Iris pigment epithelial cell (primary cell): ENCODE measurements at places on chromosomes 13 and 19.
A peak's percentile ranks its signal among the peaks of the same experiment; 100 is the strongest.

DNA sequence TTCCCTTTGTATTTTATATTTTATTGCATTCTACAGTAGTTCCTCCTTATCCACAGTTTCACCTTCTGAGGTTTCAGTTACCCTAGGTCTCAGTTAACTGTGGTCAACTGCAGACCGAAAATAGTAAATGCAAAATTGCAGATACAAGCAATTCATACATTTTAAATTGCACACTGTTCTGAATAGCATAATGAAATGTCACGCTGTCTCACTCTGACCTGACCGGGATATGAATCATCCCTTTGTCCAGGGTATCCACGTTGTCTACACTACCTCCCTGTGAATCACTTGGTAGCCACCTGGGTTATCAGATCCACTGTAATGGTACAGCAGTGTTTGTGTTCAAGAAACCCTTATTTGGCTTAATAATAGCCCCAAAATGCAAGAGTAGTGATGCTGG is 325.0 kb downstream of the DNAJC15 start:
- DNase-seq = peak; percentile 60

DNA sequence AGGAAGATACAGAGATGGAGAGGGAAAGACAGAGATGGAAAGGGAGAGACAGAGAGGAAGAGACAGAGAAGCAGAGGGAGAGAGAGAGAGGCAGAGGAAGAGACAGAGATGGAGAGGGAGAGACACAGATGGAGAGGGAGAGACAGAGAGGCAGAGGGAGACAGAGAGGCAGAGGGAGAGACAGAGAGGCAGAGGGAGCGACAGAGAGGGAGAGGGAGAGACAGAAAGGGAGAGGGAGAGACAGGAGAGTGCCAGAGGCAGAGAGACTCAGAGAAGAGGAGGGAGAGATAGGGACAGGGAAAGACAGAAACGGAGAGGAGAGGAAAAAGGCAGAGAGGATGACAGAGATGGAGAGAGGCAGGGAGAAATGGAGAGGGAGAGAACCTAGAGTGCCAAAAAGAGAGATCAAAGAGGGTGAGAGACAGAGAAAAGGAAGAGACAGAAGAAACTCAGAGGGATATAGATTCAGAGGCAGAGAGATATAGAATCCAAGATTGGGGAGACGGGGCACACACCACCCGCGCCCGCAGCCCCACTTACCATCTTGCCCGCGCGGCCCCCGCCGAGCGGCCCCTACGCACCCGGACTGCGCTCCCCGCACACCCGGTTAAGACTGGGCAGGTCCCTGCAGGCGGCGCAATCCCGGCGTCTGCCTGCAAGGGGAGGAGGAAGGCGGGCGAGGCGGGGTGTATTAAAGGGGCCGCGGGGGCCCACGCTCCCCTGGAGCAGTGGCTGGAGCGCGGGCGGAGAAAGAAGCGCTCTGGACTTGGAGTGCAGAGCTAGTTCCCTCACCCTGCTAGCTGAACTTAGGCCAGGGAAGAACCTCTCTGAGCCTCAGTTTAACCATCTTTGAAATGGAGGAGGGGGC is 10.7 kb downstream of the TM6SF2 start:
- DNase-seq = no peak

DNA sequence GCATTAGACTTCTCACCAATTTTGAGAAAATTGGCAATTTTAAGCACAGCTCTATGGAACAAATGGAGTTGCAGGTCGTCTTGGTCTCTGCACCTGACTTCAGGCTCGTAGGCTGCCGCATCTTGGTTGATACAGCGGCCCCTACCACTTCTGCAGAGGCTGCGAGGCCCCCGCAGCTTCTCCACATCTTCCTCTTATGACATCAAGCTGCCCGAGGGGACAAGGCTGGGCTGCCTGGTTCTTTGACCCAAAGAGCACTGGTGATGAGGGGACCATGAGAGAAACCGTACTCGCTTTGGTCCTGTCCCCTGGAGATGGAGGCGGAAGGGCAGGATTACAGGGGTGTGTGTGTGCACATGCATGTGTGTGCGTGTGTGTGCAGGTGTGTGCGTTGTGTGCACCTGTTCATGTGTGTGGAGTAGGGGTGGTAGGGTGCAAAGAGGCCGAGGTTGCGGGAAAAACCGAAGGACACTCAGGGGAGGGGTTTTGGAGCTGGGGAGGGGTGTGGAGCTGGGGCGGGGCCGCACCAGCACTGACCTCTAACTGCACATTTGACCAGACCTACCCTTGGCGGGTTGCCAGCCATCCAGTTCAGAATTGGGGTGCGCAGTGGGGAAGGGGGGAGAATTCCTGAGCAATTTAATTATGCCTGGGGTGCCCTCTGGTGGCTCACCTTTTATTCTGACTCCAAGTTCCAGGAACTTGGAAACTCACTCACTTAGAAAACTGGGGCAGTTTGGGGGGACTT is 65.1 kb upstream of the ARHGEF7 start:
- no peak for DNase-seq

GRCh38 chr19:35937345-35938281 is 1.4 kb downstream of the LRFN3 start:
- DNase-seq = no peak

DNA sequence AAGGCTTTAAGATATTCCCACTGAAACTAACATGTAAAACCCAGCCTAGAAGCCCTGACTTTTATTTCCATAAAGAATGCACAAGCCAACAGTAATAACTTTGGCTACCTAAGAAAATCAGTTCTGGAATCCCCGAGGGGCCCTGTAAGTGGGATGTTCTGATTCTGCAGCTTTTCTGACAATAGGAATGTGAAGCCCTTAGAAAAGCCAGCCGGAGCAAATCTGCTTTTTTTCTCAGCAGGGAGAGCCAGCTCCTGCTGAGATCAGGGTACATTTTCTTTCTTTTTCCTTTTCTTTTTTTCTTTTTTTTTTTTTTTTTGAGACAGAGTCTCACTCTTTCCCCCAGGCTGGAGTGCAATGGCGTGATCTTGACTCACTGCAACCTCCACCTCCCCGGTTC is 8.0 kb upstream of the GARRE1 start:
- no peak for DNase-seq

DNA sequence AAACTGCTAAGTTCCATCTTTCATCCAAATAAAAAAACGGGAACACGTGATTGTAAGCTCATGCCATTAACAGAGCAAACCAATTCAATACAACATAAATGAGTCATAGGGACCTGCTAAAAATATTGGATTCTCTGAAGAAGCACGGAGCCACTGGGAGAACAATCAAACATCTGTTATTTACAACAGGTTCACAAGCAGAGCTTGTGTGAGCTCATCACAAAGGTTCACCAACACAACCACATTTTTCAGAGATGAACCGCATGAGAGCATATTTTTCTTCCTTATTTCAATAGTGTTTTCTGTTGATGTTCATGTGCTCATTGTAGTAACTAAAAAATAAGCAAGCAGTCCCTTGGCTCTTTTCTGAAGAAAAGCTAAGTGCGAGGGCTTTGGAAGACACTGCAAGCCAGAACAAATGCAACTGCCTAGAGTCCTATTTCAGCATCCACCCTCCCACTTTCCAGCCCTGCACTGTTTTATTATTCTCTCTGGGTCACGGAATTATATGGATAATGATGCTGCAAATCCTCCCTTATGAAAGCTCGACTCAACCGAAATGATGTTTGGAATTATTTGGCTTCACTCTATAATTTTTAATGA is 545.8 kb downstream of the LIG4 start:
- peak; percentile 62 for DNase-seq

DNA sequence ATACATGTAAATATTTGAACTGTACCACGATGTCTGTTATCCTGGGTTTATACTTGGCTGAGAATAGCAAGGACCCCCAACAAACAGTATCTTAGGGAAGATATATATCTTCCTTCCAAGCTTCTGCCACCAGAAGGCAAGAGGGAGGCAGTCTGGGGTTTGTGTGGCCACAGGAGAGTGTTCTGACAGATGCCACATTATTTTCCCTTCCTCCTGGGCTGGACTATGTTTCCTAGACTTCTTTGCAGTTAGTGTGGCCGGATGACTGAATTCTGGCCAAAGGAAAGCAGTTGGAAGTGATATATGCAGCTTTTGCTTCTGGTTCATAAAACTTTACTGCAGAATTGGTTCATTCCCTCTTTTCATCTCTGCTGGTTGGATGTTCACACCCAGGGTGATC is 39.9 kb upstream of the TMTC4 start:
- DNase-seq = no peak

- DNase-seq = no peak
Measured at GRCh38 chr13:77422724-77423123, 95.8 kb upstream of the MYCBP2 start.

DNA sequence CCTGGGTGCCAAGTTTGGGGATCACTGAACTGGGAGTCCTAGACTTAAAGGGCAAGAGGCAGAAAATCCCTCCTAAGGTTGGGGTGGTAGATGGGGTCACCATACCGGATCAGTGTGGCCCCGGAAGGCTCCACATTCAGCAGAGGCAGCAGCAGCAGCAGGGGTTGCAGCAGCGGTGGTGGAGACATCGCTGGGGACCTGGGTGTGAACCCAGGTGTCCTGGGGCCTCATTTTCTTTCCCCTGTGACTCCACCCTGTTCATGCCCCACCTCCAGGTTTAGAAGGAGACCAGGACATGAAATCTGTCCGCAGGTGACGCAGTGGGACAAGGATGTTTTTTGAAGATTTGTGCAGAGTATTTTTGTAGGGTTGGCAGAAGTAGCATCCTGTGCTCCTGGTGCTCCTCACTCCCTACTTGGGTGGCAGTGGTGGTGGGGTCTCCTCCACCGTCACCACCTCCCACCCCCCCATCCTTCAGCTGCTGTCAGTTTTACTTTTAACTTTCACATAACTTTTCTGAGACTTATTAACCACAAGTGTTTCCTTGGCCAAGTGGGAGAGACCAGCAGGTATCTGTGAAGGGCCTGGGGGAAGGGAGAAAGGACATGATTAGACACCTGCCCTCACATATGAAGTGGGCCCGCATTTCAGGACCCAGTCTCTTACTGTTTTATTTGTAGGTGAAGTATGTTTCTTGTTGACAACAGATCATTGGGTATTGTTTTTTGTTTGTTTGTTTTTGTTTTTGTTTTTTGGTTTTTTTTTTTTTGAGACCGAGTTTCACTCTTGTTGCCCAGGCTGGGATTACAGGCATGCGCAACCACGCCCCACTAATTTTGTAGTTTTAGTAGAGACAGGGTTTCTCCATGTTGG is at the start of gene NAPSA:
NAPSA (minus strand) TSS at position 206 of the 873 bp plus-strand sequence; CDS start at position 188, 18 bp downstream.
- no peak for DNase-seq

DNA sequence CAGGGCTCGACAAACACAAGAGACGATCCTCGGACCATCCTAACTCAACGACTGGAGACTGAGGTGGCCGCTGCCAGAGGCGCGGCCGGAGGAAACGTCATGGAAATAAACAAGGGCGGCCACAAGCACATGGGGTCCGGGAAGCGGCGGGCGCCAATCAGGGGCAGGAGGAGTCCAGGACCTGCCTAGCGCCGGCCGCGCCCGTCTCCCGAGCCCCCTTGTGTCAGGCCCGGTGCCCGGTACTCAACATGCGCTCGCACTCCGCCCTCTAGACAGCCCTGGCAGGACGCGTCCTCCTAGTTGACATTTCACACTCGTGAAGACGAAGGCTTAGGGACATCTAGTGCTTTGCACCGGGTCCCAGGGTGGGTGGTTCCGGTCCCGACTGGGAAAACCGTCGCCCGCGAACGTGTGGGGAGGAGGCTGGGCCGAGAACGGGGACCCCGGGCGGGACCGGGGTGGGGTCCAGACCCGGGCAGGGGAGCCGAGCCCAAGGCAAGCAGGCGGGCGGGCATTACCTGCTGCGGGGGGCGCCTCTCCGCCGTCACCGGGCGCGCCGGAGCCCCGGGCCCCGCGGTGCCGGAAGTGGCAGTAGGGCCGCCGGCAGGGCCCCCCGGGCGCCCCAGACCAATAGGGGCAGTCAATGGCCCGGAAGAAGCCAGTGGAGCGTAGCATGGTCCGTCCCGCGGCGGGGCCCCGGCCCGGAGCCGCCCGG is 442 bp downstream of the REXO1 start:
- peak; percentile 82 for DNase-seq

DNA sequence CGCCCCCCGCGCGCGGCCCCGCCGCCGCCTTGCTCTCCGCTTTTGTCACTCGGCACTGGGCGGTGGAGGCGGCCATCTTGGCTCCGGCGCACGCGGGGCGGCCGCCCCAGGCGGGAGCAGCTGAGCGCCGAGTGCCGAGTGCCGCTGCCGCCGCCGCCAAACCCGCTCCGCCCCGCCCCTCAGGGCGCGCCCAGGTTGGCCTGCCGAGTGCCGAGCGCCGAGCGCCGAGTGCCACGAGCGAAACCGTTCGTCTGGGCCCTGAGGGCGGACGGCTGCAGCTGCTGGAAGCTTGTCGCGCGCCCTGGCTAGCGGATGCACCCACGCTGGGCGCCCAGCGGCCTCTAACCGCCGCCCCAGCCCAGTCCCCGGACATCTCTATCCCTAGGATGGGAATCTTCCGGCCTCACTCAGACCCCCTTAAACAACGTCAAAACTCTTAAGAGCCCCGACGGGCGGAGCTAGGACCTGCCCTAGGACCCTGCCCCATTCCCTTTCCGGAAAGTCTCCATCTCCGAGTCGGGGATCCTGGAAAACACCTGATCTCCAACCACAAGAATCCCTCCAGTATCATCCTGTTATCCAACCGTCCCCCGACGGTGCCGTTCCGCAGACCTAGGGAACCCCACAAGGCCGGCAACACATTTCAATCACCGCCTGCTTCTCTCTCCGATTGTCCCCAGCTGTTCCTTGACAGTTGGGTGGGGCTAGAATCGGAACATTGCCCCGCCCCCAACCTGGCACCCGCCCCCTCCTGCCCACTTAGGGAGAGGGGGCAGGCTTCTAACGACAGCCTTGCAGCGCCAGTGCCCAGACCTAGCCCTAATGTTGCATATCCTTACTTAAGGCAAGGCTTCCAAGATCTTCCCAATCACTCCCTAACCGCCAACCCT is 14.1 kb upstream of the AKAP8L start:
- DNase-seq = peak; percentile 95

GRCh38 chr19:944171-944567 is 18.3 kb downstream of the ARID3A start:
- DNase-seq = no peak

DNA sequence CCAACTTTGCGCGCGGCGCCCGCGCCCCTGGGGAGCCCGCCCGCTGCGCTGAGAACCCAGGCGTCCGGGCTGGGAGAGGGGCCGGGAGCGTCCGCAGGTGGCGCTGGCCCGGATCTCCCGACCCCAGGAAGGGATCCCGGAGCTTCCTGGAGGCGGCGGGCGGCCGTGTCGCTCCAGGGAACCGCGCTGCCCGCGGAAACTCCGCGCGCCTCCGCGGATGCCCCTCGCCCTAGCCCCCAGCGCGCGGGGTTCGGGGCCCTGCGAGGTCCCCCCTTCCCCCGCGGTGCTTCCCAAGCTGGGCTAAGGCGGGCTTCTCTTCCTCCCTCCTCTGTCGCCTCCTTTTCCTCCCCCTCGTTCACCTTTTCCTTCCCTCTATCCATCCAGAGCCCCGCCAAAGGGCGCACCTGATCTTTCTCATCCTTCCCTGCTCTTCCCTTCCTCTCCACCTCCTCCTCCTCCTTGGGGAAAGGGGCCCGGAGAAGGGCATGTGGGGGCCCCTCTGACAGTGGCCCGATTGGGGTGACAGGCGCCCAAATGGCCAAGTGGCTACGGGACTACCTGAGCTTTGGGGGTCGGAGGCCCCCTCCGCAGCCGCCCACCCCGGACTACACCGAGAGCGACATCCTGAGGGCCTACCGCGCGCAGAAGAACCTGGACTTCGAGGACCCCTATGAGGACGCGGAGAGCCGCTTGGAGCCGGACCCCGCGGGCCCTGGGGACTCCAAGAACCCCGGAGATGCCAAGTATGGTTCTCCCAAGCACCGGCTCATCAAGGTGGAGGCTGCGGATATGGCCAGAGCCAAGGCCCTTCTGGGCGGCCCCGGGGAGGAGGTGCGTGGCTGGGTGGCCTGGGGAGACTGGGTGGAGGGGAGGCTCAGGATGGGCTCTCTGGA is 710 bp downstream of the SHD start:
- no peak for DNase-seq
